ENCODE measurements at places on chromosomes 12 and 14.

GRCh38 chr12:119154435-119154818 is 24.3 kb upstream of the HSPB8 start:
- no peak for DNase-seq

GRCh38 chr12:49588721-49589516 is 16.5 kb downstream of the FAM186B start:
- DNase-seq, result no peak

DNA sequence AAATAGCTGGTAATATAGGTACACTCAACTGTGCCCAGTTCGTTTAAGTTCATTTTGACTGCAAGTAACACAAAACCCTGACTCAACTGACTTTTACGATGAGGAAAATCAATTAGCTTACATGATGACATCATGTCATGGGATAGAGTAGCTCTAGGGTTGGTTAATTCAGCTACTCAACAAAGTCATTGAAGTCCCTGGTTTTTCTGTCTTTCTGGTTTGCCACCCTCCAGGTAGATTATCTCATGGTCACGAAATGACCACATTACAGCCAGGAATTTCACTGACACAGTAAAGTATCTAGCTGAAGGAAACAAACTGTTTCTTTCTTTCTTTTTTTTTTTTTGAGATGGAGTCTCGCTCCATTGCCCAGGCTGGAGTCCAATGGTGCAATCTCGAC is 68.5 kb upstream of the FUT8 start:
- DNase-seq, result no peak

- no peak for DNase-seq
Measured at GRCh38 chr12:103529306-103529705, 33.5 kb upstream of the C12orf42 start.

DNA sequence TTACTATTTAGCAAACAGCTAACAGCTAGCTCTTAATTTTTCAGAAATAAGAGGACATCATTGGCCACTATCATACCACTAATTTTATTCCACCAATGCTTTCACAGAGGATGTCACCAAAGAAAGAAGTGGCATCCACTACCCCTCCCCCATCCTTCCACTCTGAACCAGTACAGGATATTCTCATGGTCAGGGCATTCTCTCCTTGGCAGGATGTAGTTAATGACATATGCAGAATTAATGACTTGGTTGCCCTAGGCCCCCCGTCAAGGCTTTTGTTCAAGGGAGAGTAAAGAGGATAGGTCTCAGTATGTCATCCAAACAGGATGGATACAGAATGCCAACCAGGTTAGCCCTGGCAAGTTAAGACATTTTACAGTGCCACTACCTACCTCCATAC is 18.9 kb upstream of the NUP107 start:
- no peak for DNase-seq

GRCh38 chr14:37027188-37027824 is 145.1 kb downstream of the SLC25A21 start:
- DNase-seq, result no peak

DNA sequence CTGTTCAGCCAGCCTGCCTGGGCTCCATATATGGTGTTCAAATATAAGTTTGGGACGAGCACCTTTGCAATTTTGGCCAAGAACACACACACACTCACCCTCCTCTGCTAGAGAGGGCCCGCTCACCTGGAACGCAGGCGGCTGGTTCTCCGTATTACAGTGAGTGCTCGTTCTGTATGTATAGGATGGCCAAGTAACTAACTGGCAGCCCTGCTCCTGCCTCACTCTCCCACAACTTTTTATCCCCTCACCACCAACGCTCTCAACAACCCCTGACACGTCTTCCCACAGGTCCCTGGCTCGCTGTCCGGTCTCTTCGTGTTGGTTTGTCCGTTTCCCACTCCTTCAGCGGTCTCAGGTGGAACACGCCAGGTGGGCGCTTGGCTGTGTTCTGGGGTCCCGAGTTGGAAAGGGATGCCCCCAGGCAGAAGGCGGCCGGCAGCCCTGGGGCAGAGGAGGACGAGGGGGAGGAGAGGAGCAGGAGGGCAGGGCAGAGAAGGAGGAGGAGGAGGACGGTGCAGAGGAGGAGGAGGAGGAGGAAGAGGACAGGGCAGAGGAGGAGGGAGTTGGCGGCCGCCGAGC is 398 bp upstream of the MSRB3 start:
- no peak for DNase-seq

DNA sequence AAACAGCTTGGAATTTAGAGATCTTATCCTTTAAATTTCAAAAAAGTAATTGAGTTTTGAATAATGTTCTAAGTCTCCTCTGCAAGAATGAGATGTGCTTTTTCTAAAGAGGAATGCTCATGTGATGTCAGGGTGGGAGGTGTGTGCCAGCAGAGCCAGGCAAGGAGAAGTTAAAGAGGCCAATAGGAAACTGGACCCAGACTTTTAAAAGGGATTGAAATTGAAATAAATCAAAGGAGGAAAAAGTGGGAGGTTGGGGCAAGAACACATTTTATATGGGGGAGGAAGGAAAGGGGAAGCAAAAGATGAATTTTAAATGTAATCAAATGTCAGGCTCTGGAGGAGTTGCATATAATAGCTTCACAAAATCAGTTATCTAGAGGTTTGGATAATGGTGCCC is 126.1 kb downstream of the FIGNL2 start:
- DNase-seq, result no peak

GRCh38 chr14:59566725-59567124 is 9.9 kb downstream of the CCDC175 start:
- DNase-seq, result no peak
